ENCODE measurements at places on chromosomes 5 and 9. TPM values are rescaled to one million over a fixed set of nuclear protein-coding genes. Genes with fewer than 3 reads are reported as not detected.

C9orf57 gene
- not detected for total RNA-seq

ITGA1 gene
- total RNA-seq = 104 TPM

SLC6A3 gene
- not detected for total RNA-seq

DNA sequence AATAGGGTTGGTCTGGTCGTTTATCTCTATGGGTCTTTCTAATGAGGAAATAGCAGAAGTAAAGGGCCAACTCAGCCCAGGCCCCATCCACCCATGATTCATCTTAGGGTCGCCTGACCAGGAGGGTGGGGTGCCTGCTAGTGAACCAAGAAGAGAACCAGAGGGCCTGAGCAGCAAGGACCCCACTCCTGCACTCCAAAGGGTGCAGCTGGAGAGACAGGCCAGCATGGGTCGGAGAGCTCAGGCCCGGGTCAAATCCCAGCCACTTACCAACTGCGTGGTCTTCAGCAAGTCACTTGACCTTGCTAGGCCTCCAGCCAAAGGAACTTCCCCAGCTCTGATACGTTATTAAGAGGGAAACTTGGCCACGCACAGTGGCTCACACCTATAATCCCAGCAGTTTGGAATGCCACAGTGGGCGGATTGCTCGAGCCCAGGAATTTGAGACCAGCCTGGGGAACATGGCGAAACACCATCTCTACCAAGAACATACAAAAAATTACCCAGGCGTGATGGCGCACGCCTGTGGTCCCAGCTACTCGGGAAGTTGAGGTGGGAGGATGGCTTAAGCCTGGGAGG lies 4.3 kb downstream of the BBLN start:
- DNase-seq = no peak

DNA sequence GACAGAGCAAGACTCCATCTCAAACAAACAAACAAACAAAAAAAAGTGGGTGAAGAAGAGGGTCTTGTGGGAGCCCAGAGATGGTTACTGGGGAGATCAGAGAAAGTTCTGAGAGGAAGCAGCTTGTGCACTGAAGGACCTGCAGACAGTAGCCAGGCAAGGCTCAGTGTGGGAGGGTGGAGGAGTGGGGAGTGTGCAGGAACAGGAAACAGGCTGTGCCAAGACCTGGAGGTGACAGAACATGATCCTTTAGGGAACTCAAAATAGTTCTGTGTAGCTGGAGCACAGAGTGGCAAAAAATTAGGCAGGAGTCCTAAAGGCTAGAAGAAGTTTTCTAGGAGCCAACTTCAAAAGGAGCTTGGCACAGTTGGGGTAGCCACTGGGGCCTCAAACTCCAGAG lies 19.2 kb upstream of the NANS start:
- no peak for DNase-seq

DNA sequence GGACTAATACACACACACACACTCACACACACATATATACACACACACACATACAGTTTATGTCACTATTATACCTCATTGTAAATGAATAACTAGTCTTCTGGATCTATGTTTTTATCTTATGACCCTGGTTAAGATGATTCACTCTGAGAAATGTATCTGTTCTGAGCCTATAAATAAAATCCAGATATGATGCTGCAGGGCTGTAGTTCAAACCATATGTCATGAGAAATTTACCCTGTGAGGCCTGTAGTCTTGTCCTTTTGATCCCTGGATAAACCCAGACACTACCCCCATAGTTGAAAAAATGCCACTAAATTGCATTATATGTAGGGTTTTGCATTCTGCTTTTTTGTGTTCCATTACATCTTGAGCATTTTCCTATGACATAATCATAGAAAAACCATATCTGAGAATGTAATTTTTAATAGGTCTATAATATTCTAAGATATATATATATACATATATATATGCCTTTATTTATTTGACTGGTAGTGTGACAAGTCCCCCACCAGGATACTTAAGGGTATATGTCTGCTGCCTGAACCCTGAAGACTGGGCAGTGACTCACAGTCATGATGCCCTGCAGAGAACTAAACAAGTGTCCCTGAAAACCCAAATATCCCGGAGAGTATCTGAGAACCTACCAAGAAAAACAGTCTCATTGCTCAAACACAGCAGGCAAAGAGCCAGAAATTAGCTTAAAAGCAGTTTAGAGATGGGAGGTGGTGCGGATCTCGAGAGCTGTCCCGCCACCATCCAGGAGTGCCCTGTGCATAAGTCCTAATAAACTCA lies 18.4 kb upstream of the ALDOB start:
- DNase-seq = no peak

DNA sequence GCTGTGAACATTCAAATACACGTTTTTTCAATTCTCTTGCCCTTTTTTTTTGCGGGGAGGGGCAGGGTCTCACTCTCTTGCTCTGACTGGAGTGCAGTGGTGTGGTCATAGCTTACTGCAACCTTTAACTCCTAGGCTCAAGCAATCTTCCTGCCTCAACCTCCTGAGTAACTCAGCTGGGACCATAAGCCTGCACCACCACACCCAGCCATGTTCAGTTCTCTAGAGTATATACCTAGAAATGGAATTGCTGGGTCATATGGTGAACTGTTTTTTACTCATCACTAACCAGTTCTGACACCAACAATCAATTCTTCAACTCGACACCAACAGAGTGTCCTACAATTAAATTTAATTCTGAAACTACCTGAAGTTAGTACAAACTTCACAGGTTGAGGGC lies 85.5 kb upstream of the ZNF169 start:
- no peak for DNase-seq

- no peak for DNase-seq
Observed at GRCh38 chr9:126693428-126693944, 79.8 kb downstream of the LMX1B start.

- DNase-seq = no peak
Observed at GRCh38 chr5:99835791-99836190, 699.4 kb upstream of the FAM174A start.

DNA sequence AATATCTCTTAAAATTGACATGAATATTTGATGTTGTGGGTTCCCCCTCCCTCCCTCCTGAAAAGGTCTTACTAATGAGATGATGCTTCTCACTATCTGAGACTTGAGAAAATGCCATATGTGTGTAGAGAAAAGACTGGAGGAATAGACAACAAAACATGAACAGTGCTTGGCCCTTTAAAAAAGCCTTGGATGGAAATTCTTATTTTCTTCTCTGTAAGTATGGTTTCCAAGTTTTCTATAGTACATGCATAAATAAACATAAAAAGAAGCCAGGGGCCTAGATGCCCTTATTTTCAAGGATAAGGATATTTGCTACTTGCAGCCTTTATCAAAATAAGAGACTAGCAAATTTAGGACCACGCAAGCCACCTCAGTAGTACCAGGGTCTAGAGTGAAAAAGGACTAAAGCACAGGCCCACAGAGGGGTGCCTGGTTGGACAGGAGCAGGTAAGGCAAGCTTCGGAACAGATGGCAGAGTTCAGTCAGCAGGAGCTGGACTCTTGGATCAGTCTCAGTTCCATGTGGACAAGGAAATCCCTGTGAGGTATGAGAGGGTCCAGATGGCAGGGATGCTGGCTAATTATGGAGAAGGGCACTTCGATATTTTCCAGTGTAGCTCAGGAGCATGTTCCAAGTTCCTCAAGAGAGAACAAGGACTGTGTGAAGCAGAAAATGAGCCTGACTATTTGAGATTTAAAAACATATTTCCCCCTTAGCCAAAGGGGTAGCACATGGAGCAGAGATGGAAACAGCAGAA lies 4.6 kb upstream of the ANP32B start:
- DNase-seq = no peak

- DNase-seq = no peak
Observed at GRCh38 chr9:93025736-93026135, 32.8 kb upstream of the SUSD3 start.

DNA sequence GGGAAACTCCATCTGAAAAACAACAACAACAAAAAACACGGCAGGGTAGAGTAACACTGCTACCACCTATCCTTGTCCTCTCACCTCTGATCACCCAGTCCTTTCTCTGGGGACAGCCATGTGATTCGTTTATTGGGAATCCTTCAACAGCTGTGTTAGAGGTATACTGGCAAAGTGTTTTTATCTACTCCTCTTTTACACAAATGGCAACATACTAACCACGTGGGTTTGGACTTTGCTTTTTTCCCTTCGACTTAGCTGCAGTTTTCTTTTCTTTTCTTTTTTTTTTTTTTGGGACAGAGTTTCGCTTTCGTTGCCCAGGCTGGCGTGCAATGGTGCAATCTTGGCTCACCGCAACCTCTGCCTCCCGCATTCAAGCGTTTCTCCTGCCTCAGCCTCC lies 11.2 kb upstream of the SET start:
- no peak for DNase-seq

Measured in sciatic nerve (tissue), 2 donors.